ENCODE measurements at places on chromosomes 13 and 19.

- DNase-seq: no peak
Measured at GRCh38 chr13:52454459-52454819, 839 bp upstream of the CKAP2 start.

DNA sequence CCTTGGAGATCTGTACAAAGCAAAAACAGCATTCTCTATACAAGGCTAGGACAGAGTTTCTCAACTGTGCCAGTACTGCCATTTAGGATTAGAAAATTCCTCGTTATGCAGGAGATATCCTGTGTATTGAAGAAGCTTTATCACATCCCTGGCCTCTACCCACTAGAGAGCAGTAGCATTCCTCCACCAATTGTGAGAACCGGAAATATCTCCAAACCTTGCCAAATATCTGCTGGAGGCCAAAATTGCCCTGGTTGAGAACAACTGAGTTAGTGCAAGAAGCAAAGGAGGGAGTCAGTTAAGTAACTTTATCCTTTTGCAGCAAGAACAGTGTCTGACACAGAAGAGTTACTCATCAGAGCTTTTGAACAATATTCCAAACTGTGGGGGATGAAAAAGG lies 16.2 kb upstream of the FREM2 start:
- no peak for DNase-seq

DNA sequence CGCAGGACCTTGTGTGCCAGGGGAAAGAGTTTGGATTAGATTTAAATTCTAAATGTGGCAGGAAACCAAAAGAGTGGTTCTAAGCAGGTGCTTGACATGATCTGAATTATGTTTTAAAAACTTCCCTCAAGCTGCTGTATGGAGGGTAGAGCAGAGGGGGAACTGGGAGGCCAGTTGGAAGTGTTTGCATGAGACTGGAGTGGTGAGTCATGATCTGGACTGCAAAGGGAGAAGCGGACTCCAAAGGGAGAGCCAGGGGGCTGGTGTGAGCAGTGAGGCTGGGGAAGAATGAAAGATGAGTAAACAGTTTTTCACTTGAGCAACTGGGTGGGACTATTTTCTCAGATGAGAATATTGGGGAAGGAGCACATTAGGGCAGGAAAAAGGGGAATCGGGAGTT lies 206.1 kb downstream of the DNAJC15 start:
- no peak for DNase-seq

DNA sequence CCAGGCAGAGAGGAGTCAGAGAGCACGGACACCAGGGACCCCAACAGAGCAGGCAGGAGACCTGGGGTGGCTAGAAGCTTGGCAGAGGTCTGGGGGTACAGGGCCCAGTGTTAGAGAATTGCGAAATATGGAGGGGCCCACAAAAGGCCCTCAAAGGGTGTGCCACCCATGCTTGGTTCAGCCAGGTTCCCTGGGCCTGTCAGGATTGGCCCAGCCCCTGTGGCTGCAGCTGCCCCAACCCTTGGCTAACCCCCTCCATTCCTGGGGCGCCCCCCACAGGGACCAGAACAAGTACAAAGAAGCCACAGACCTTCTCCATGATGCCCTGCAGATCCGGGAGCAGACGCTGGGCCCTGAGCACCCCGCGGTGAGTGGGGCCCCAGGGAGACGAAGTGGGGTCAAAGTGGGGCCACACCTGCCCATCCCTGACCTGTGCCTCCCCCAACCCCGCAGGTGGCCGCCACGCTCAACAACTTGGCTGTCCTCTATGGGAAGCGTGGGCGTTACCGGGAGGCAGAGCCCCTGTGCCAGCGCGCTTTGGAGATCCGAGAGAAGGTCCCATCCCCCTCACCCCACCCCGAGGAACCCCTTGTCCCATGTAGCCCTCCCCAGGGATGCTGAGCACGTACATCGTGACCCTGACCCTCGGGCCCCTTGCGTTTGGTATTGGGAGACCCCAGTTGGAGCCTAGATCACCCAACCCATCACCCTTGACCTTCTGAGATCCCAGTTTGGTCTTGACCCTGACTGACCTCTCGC lies 8.0 kb downstream of the KLC3 start:
- DNase-seq: no peak

- peak; percentile 56 for DNase-seq
Measured at GRCh38 chr19:16376649-16377048, 52.0 kb downstream of the KLF2 start.

GRCh38 chr13:49810567-49811526 lies 18.4 kb upstream of the KPNA3 start:
- no peak for DNase-seq

GRCh38 chr13:89515948-89516347 lies 1831.5 kb upstream of the MIR17HG start:
- DNase-seq: no peak

GRCh38 chr19:49746206-49746958 lies 16.7 kb downstream of the TSKS start:
- peak; percentile 25 for DNase-seq

GRCh38 chr13:102100234-102100633 lies 301.6 kb downstream of the FGF14 start:
- DNase-seq: no peak

DNA sequence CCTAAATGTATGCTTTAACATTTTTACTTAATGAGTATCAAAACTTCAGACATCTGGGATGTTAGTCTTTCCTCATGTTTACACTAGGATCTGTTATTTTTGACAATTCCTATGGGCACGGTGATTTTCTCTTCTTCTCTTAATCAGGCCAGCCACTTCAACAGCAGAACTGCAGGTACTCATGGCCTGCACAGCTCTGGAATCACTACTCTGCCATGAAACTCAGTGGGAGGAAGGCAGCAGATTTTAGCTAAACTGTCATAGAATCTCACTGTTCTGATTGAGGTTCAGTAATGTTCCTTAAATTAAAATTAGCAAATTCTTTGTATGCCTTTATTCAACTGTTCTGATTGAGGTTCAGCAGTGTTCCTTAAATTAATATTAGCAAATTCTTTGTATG lies 1083.0 kb downstream of the SLITRK5 start:
- no peak for DNase-seq

DNA sequence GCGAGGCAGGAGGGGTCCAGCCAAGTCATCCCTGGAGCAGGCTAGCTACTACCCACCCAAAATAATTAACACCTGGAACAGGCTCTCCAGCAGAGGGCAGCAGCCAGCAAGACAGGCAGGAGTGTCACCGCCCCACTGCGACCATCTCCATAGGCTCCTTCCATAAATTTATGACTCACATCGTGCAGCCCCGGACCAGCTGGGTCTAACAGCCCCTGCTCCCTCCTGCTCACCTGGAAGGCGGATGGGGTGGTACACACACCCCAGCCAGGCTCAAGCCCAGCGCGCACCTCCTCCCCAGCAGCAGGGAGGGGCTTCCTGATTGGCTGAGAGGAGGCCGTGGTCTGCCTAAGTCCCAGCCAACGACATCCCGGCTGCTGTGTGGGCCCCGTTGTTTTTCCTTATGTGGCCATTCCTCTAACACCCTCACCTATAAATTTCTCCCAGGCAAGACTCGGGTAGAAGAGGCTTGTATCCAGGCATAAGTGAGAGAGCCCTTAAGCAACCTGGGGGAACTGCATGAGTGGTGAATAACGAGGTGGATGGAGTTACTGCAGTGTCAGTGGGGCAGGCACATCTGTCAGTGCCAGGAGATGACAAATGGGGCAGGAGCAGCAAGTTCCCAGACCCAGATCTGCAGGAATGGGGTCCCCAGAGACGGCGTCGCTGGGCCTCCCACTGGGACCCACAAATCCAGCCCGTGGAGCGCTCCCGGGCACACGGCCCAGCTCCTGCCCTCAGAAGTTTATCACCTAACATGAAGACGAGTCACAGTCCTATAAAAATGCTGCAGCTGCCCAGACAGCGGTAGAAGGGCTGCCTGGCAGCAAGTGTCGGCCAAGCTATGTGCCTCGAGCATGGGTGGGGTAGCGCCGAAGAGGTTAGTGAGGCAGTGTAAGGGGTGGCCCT lies 43.1 kb downstream of the CEBPG start:
- DNase-seq: peak; percentile 89

- DNase-seq: peak; percentile 82
Measured at GRCh38 chr19:6736169-6736916, 1.0 kb downstream of the GPR108 start.

DNA sequence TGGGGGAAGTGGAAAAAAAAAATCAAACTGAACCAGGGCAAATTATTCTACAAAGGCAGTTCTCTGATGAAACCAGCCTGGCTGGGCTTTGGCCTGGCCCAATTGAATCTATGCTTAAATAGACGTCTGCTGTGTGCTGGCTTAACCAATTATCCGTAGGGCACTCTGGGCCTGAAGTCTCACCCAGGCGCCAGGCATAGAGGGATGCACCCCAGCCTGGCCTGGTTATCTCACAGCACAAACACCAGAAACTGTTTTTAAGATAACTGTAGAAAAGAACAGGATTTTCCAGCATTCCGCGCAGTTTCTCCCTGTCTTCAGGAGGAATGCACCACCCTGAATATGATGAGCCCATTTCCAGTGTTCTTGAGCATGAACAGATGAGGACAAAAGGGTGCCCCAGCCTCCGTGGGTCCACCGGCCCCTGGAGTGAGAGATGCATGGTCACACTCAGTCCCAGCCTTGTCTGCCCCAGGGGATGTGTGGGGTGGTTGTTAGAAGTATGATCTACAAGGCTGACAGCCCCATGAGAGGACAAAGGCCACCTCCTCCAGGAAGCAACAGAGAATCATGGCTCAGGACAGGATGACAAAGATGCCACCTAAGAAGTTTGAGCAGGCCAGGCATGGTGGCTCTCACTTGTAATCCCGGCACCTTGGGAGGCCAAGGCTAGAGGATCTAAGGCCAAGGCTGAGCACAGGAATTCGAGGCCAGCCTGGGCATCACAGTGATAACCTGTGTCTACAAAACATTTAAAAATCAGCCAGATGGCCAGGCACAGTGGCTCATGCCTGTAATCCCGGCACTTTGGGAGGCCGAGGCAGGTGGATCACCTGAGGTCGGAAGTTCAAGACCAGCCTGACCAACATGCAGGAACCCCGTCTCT lies 50.2 kb downstream of the PEPD start:
- DNase-seq: no peak

DNA sequence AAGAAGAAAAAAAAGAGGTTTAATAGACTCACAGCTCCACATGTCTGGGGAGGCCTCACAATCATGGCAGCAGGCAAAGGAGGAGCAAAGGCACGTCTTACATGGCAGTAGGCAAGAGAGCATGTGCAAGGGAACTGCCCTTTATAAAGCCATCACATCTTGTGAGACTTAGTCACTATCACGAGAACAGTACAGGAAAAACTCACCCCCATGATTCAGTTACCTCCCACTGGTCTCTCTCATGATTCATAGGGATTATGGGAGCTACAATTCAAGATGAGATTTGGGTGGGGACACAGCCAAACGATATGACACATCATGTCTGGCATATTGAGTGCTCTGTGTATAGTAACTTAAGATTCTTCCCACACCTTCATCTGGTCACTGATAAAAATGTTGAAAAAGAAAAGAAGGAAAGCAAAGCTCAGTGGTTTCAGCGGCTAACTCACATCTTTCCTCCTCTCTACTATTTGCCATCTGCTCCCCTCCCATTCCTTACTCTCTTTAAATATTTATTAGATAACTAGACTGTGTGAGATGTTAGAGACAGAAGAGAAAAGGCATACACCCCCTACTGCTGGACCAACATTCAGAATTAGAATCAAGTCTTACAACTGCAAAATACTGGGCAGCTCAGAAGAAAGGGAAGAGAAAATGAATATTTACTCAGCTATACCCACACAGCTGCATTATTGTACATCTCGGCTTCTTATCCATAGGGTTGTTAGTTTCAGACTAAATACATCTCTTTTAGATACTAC lies 60.1 kb upstream of the AKAP11 start:
- DNase-seq: no peak

- no peak for DNase-seq
Measured at GRCh38 chr19:14782626-14783409, 4.5 kb upstream of the ADGRE2 start.

GRCh38 chr13:66077132-66077689 lies 1152.9 kb downstream of the PCDH9 start:
- DNase-seq: no peak

GRCh38 chr13:96052656-96053002 lies 572 bp downstream of the UGGT2 start:
- DNase-seq: no peak

DNA sequence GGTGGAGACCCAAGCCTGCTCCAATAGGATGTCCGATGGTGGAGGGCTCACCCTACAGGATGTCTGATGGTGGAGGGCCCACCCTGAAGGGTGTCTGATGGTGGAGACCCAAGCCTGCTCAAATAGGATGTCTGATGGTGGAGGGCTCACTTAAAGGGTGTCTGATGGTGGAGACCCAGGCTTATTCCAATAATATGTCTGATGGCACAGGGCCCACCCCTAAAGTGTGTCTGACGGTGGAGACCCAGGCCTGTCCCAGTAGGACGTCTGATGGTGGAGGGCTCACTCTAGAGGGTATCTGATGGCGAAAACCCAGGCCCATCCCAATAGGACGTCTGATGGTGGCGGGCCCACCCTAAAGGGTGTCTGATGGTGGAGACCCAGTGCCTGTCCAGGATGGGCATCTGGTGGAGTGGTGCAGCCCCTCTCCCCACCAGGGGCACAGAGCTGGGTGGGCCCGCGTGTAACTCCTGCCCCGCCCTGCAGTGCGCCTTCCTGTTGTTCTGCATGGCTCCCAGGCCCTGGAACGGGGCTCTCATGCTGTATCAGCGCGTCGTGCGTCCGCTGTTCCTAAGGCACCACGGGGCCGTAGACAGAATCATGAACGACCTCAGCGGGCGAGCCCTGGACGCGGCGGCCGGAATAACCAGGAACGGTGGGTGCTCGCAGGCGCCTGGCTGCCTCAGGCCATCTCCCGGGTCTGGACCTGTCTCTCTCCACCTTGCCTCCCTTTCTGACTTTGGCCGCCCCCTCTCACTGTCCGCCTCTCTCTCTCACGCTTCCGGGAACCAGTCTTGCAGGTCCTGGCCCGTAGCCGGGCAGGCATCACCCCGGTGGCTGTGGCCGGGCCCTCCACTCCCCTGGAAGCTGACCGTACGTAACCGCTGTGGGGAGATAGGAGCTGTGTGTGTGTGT lies 5.1 kb downstream of the REEP6 start:
- no peak for DNase-seq

DNA sequence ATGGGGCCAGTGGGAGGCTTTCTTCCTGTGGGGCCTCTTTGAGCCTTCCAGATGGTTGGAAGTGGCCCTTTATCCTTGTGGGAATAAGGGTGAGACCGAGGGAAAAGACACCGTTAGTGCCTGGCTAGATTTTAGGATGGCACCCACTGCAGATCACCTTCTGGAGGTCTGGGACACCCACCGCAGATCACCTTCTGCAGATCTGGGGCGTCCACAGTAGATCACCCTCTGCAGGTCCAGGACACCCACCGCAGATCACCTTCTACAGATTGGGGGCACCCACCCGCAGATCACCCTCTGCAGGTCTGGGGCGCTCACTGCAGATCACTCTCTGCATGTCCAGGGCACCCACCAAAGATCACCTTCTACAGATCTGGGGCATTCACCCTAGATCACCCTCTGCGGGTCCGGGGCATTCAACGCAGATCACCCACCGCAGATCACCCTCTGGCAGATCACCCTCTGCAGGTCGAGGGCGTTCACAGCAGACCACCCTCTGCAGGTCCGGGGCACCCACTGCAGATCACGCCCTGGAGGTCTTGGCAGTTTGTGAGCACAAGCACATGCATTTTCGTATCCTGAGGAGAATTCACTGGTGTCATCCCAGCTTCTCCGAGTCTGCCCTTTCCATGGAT lies 153.4 kb upstream of the TSHZ3 start:
- DNase-seq: no peak

- DNase-seq: no peak
Measured at GRCh38 chr13:73981595-73981994, 152.6 kb downstream of the KLF12 start.

- DNase-seq: no peak
Measured at GRCh38 chr13:70353096-70353495, 244.8 kb upstream of the KLHL1 start.

GRCh38 chr19:10817291-10818038 lies 18.5 kb downstream of the TMED1 start:
- no peak for DNase-seq

GRCh38 chr19:18737954-18738351 lies 53.2 kb downstream of the COMP start:
- no peak for DNase-seq
